ENCODE measurements at places on chromosomes 1 and 21.

- no peak for DNase-seq
Observed at GRCh38 chr1:41784531-41785274, 134.0 kb downstream of the HIVEP3 start.

DNA sequence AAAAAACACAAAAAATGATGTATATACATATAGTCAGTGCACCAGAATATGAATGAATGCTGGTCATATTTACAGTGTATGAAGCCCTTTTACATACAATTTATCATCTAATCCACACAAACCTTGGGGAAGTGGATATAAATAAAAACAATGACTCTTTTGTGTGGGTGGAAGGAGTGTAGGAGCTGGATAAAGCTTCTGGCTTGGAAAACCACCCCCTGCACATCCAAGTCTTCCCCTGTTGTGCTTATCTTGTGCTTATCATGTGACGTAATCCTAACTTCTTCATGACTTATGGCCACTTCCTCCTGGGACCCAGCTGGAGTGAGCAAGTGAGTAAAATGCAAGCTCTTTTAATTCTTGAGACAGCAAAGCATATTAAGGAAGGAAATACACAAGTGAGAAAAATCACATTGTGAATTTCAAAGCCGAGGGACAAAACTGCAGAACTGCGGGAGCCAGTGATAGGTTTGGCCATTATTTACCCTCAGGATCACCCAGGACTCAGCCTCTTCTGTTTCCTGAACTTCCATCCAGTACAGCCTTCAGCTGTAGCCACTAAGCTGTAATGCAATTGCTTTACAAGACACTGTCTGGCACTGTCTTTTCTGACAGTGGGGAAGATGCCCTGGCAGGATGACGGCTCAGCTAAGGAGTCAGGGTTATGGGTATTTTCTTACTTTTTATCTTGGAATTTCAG lies 104.0 kb upstream of the PPM1J start:
- no peak for DNase-seq

GRCh38 chr1:42937141-42937696 lies 21.4 kb downstream of the SLC2A1 start:
- no peak for DNase-seq

DNA sequence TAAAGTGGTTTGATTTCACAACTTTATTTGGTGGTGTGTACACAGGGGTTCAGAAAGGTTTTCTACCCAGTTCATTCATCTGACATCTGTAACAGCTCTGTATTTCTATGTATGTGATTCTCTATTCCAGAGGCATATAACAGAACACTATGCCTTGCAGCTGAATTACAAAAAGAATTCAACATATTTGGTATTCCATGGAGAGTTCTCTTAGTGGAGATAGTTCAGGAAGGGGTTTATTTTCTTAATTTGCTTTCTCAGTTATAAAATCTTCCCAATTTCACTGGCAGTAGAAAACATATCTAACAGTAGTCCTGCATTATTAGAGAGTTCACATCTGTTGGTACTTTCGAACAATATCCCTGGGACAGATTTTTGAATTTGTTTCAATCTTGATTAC lies 207.9 kb upstream of the LYPLAL1 start:
- no peak for DNase-seq

GRCh38 chr1:154490317-154490716 lies 11.7 kb upstream of the TDRD10 start:
- no peak for DNase-seq

DNA sequence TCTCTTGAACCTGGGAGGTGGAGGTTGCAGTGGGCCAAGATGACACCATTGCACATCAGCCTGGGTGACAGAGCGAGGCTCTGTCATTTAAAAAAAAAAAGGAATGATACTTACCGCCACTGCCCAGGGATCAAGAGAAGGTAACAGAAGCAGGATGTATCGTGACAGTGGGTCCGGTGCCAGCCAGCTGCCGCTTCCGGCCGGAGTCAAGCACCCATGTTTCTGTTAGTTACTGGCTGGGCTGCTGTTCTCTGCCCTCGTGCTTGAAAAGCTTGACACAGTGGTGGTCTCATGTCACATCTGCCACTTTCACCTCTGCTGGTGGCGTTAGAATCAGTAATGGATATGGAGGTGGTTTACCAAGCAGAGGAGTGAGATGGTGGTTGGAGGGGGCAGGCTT lies 21.0 kb downstream of the IFNGR2 start:
- no peak for DNase-seq

DNA sequence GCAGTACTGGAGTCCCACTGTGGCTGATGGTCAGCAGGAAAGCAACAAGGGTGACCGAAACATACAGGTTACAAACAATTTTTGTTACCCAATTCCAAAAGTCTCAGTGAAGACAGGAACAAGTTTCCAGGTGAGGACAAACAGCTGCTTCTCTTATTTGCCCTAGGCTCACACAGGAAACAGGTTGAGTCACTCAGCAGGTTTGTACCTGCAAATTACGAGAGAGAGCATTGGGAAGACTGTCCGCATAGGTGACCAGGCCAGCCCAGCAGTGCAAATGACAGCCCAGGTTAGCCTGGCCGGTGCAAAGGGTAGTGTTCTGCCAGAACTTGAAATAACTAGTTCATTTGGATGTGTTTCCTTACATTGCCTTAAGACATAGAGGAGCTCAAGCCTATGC lies 40.0 kb upstream of the DSCAM start:
- no peak for DNase-seq

DNA sequence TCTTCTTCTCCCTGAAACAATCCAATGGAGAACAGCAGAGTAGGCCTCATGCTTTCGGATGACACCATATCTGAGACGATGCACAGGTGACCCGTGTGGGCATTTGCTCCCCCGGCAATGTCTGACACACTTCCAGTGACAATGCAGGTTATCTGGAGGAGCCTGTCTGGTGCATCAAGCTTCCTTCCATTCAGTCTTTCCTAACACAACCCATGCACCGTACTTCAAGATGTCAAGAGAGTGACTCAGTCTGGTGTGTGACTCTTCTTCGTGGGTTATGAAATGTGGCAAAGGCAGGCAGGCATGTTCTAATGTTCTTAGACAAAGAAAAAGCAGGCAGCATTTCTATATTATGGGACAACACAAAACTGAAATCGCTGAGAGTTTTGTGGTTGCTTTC lies 159.1 kb downstream of the EDEM3 start:
- DNase-seq: no peak

DNA sequence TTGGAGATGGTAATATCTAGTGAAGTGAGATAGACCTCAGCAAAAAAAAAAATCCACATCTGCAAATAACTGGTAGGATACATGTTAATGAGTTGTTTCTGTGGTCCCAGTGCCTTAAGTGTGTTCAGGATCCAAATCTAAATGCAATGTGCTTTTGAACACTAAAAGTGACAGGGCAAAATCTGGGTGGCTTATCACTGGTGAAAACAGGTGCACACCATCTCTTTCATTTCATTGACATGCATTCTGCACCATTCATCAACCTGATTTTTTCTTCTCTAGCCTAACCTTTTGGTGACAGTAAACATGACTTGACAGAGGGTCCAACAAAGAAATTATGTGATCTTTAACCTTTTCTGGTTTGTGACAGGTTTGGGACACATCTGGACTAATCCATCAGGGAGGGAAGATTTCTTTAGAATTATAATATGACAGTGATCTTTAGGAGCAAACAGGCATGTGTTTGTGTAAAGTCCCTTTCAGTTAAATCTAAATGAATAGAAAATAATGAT lies 201.6 kb upstream of the NEGR1 start:
- no peak for DNase-seq

DNA sequence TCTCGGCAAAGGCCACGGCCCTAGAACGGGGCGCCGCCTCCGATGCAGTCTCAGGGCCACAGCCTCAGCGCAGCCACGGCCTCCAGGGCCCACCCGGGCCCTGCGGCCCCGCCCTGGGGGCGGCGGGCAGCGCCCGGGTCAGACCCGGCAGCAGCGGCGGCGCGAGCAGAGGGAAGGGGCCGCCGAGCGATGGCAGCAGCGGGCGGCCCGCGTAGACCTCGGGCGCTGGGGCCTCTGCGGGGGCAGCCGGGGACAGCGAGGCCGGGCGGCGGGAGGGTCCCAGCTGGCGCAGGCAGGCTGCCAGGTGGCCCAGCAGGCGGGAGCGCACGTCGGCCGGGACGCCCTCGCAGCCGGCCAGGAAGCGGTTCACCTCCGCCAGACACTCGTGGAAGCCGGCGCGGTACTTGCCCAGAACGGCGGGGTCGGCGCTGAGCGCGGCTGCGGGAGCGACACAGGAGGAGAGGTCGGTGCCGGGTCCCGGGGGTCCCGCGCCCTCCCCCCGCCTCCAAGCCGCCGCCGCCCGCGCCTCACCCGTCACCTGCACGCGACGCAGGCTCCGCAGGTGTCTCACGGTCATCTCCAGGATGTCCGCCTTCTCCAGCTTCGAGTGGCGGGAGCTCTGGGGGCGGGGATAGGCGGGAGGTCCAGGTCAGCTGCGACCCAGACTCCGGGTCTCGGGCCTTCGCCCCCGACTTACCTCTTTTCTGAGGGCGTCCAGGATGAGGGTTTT lies 737 bp downstream of the HES4 start:
- DNase-seq: no peak

DNA sequence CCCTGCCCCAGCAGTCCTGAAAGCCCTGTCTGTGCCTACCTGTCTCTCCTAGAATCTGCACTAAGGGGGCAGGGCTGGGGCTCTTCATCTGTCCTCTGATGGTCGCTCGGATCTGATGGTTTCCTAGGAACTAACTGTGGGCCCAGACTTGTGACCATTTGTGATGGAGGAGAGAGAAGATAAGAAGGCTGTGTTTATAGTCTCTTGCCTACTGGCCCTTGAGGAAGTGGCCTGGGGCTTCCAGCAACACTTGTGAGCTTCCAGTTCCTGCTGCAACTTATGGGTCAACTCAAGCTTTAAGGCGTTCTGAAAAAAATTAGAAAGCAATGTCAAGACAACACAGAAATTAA lies 53.2 kb upstream of the SYNC start:
- no peak for DNase-seq

DNA sequence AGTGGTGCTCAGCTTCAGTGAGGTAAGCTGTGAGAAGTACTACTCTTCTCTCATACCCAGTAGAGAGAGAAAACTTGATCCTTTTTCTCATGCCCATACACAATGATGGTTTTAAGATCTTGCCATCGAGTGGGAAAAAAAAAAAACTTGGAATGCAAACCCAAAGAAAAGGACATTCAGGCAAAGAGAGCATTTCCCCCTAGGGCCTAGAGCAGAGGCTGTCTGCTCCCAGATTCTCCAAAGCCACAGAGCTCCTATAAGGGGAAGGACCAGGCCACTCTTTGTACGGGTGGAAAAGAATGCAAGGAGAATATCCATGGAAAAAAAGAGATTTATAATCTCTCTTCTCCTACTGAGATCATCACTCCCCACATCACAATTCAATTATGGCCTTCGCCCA lies 34.9 kb downstream of the MROH9 start:
- DNase-seq: no peak

- no peak for DNase-seq
Observed at GRCh38 chr1:224447251-224447650, 12.7 kb upstream of the WDR26 start.

DNA sequence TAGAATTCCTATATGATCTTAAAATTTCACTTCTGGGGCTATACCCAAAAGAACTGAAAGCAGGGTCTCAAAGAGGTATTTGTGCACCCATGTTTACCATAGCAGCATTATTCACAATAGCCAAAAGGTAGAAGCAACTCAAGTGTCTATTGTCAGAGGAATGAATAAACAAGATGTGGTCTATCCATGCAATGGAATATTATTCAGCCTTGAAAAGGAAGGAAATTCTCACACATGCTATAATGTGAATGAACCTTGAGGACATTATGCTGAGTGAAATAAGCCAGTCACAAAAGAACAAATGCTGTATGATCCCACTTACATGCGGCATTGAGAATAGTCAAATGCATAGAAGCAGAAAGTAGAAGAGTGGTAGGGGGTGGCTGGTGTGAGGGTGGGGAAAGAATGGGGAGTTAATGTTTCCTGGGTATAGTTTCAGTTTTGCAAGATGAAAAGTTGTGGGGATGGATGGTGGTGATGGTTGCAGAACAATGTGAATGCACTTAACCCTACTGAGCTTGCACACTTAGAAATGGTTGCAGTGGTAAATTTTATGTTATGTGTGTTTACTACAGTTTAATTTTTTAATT lies 122.4 kb downstream of the TOMM20 start:
- no peak for DNase-seq

- no peak for DNase-seq
Observed at GRCh38 chr21:34189506-34189905, 116.1 kb downstream of the MRPS6 start.

GRCh38 chr1:45551684-45552083 lies 1.1 kb downstream of the AKR1A1 start:
- DNase-seq: no peak

- DNase-seq: peak; percentile 7
Observed at GRCh38 chr1:71521655-71522264, 440.9 kb upstream of the ZRANB2 start.
